ENCODE measurements at places on chromosomes 7 and 10.
A peak's percentile ranks its signal among the peaks of the same experiment; 100 is the strongest.

DNA sequence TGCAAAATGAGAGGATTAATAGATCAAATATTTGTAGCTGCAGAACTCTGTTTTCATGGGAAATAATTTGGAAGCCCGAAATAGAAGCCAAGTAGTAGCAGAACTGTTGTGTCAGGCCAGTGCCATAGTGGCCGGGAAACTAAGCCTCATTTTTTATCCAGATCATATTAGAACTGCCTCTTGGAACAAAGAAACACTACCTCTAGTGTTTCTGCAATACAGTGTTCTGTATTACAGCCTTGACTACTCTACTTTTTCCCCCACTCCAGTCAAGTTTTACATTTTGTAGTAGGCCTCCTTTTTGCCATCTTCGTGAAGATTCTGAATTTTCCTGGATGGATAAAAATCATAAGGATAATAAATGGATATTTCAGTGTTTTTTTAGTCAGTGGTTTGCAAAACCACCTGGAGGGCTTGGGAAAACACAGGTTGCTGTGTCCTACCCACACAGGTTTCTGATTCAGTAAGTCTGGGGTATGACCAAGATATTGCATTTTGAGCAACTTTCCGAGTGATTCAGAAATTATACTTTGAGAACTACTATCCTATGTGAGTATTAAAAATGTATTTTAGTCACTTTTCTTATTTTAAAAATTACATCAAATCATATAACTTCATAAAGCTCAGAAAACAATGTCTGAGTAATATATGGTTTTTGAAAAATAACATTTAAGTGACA is 326.2 kb upstream of the KAT6B start:
- DNase-seq: no peak

GRCh38 chr7:14321947-14322346 is 332.5 kb upstream of the ETV1 start:
- no peak for DNase-seq

GRCh38 chr10:30386801-30387588 is 37.9 kb upstream of the MTPAP start:
- DNase-seq: peak; percentile 13

GRCh38 chr10:90695915-90696676 is 161.7 kb downstream of the HTR7 start:
- no peak for DNase-seq

DNA sequence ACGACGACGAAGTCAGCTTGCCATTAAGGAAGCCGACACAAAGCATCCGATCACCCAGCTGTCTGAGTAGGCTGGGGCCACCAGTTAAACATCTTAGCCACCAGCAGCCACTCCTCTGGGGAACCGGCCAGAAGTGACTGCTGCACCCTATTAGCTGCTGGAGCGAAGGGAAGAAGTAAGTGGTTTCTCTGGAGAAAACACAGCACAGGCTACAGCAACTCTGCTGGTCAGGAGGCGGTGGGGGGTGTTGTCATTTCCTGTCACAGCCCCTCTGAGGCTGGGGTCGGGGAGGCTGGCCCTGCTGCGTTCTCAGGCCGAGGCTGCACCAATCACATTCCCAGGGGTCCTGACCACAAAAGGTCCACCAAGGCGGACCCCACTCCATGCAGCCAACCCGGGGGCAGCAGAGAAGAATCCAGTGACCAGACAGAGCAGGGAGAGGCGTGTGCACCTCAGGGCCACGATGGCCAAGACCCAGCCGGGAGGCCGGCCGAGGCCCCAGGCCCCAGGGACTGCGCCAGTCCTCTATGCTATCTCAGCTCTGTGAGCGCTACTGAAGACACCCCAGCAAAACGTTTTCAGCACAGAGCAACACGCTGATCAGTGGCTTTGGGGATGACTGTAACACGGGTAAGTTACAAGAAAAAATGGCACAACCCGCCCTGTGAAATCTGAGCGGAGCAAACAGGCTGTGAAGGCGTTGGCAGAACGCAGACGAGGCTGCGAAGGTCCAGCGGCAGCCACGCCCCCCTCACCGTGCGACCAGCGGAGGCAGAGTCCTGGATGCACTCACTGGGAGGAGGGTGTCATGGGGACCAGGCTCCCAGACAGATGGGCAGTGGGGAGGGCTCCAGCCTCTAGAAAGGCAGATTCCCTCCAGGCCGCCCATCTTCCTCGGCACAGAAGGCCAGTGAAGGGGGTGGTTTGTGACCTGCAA is 24.8 kb downstream of the STK32C start:
- no peak for DNase-seq

- no peak for DNase-seq
Measured at GRCh38 chr7:82821037-82821436, 341.6 kb downstream of the PCLO start.

GRCh38 chr7:101555921-101556275 is 73.2 kb downstream of the MYL10 start:
- DNase-seq: no peak

- no peak for DNase-seq
Measured at GRCh38 chr7:207418-208129, 15.2 kb downstream of the FAM20C start.

GRCh38 chr10:123642293-123642692 is 23.9 kb upstream of the GPR26 start:
- no peak for DNase-seq

- DNase-seq: no peak
Measured at GRCh38 chr10:80917636-80918035, 379.9 kb downstream of the SH2D4B start.

DNA sequence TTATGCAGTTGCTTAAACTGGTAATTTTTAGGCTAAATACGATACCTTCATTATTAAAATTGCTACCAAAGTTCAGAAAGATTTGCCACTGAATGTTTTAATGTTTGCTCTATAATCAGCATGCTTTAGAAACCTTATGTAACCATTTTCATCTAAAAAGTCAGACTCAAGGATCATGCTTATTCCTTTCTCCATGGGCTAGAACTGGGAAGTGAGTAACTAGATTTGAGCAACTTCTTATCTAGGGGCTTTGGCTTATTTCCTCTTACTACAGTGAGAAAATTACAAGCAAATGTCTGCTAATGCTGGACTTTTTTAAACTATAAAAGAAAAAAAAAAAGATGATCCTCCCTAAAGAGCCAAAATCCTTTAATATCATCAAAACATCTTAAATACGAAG is 215.9 kb downstream of the CRPPA start:
- no peak for DNase-seq

DNA sequence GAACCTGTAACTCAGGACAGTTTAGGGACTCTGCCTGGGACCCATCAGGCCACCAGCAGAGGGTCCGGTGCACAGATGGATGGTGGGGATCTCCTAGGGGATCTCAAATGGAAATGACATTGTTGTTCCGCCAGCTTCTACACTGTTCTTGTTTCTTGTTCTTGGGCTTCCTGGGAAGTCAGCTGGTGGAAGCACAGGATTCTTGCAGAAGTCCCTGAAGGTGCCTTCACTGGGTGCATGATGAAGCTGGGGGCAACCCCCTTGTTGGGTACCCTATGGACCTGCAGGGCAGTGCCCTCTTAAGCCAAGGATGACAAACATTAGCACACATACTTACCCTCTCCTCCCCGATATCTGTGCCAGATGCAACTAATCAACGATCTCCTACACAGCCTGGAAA is 18.6 kb downstream of the SFTPD start:
- DNase-seq: no peak

DNA sequence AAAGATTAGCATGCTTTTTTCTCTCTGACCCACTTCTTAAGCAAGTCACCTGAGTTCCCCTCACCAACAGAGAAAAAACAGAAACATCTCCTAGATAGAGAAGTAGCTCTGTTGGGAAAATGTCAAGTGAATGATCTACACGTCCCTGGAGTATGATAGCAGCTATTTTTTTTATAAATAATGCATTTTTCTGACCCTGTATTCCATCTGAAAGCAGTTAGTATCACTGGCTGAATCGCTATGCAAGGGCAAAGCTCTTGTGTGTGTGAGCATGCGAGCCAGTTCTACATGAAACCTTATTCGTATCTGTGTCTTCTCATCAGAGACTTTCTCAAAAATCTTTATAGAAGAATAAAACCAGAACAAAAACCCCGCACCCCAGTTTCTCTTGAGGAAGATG is 8.2 kb downstream of the ANKMY2 start:
- DNase-seq: no peak

DNA sequence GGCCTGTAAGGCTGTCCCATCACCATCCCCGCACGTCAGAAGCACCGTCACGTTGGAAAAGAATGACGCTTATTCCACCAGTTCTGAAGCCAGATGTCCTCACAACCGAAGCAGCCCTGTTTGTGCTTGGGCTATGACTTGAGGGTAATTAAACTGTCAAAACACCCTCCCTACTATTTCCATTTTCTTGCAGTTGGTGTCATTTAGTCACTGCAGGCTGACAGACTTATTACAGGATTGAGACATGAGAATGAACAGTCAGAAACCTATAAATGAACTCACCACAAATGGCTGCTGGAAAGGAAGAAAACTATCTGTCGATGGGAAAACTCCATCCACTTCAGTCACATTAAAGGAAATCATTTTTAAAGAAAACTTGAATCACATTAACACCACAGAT is 85.3 kb downstream of the VOPP1 start:
- DNase-seq: no peak

- DNase-seq: peak; percentile 88
Measured at GRCh38 chr7:32587411-32587948, 92.2 kb downstream of the AVL9 start.

DNA sequence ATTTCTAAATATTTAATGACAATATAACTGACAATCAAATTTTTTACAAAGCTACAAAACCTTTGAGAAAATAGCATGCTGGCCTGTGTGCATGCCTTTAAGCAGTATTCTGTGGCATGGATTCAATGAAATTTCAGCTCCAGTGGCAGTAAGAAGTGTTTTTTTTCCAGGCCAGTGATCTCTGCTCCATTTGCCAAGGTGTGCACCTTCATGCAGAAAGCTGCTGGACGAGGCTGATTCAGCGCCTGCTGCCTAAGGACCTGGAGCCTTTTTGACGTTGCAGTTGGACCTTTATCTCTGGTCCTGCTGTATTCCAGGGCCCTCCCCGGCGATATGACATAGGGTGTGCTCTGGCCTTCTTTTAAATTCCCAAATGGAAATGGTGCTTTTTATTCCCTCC is 26.6 kb downstream of the VWC2 start:
- no peak for DNase-seq

- no peak for DNase-seq
Measured at GRCh38 chr10:70615784-70616522, 13.4 kb upstream of the PRF1 start.

DNA sequence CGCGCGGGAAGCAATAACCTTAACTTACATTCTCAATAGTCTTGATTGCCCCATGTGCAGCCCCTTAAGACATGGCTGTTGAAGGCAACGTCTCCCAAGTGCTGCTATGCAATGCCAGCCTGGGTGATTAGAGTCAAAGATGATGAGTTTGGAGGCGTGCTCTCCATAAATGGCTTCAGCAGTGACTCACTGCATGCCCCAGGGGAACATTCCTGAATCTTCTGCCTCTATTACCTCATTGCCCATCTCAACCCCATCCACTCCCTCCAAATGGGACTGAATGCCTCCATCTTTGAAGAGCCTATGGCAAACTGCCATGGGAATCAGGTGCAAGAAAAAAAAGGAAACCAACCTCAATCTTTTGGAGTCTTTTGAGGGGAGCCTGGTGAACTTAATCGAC is 282.8 kb downstream of the SNX10 start:
- no peak for DNase-seq

DNA sequence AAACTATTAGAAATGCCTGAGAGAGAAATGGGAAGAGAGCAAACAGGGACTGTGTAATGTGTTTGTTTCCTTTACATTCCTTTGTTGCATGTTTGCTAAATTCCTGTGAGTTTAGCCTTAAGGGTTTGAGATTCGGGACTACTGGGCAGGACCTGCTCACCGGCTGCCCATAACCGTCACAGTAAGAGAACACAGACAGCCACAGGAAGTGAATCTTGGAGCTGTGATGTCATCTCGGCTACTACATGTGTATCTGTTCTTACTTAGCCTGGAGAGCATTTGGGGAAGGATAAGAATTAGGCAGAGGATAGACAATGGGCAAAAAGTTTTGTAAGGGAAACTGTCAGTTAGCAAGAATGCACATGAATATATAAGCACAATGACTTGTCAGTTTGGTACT is 485.1 kb upstream of the KLF6 start:
- DNase-seq: peak; percentile 87

DNA sequence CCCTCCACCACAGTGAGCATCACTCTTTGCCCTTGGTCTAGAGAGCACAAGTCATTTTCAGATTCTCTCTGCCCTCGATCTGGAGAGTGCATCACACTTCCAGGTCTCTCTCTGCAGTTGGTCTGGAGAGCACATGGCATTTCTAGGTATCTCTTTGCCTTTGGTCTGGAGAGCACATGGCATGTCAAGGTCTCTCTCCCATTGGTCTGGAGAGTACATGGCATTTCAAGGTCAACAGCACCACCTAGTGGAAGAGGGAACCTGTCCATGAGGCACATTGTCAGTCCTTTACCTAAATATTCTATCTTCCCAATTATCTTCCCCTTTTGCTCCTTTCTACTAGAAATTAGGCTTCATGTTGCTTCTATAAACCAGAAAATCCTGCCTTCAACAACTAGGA is 1139.4 kb downstream of the XPNPEP1 start:
- DNase-seq: peak; percentile 73

- no peak for DNase-seq
Measured at GRCh38 chr10:33706746-33707145, 372.3 kb upstream of the NRP1 start.

- peak; percentile 17 for DNase-seq
Measured at GRCh38 chr7:133109816-133110215, 27.9 kb upstream of the CHCHD3 start.

- peak; percentile 49 for DNase-seq
Measured at GRCh38 chr7:130907439-130907838, 173.4 kb upstream of the KLF14 start.

GRCh38 chr7:122468945-122469344 is 164.4 kb upstream of the FEZF1 start:
- no peak for DNase-seq

GRCh38 chr10:11276449-11276990 is 258.8 kb downstream of the CELF2 start:
- no peak for DNase-seq

- DNase-seq: no peak
Measured at GRCh38 chr10:132145521-132146185, 41.1 kb upstream of the DPYSL4 start.

DNA sequence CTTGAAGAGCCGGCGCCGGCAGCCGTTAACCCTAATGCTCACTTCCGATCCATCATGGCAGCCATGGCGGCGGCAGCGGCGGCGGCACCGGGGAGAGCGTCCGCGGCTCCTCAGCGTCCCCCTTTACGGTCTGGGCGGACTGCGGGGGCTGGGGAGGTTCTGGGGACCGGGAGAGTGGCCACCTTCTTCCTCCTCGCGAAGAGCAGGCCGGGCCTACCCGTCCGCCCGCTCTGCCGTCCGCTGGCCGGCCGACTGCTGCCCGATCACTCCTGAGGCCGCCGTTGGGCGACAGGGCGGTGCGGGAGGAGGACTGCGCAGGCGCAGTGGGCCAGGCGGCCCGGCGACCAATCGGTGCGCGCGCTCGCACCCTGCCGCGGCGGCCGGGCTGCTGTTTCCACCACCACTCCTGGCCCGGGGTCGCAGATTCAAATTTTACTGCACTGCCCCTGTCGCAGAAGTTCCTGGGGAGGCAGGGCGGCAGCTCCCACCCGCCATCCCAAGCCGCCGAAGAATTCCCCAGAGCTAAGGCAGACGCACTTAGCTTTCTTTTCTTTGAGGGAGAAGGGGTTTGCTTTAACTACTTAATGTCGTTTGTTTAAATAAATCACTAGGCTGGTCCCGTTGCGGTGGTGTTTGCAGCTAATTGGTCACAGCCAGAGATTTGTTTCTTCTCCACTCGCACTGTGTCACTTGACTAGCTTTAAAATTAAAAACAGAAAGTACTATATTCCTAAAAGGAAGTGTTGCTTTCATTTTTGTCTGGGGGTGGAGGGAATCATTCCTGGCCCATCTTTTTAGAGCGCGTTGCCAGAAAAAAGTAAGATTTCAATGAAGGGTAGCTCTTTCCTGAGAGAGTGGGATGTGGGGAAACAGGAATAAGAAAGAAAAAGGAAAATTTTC is at the start of gene KIF5B:
Gene KIF5B, minus strand, starts transcription at position 290 of the 900 bp plus-strand sequence. CDS start 452 bp downstream, outside the sequence.
- DNase-seq: peak; percentile 80
